ENCODE measurements at places on chromosomes 7 and 10. TPM values are rescaled to one million over a fixed set of nuclear protein-coding genes. Genes with fewer than 3 reads are reported as not detected.

Gene CYP2C9
- not detected for total RNA-seq

Gene PNLIP
- total RNA-seq: not detected

- no peak for DNase-seq
These were observed 53.8 kb downstream of the TASOR2 start for GRCh38 chr10:5738427-5738826.

GRCh38 chr10:60950300-60950699, 6.3 kb upstream of the RHOBTB1 start:
- no peak for DNase-seq

Gene TCTN3
- 16.1 TPM for total RNA-seq

- DNase-seq: no peak
These were observed 27.2 kb downstream of the IPMK start for GRCh38 chr10:58240531-58240930.

GRCh38 chr7:128387216-128388144, 22.3 kb downstream of the IMPDH1 start:
- peak; percentile 87 for DNase-seq

GRCh38 chr7:71362240-71362639, 230.3 kb downstream of the GALNT17 start:
- DNase-seq: no peak

DNA sequence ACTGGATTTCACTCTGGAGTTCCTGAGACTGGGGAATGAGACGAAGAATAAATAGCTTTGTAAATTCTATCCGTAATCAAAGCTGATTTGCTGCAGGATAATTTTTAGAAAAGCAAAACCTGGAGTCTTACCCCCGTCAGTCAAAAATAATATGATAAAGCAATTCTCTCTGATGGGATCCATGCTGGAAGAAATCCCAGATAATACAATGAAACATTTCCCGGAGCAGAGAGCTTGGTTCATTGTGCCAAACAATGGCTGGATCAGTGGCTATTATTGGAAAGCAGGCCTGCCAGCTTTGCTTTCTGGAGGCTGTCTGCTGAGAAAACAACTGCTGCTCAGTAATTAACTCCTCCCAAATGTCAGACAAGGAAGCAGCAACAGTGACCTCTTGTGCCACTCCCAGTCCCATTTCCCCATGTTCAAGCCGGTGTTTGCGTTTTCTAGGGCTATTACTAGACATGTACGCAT, 609.4 kb upstream of the PCDH15 start:
- peak; percentile 40 for DNase-seq

GRCh38 chr7:82985144-82985802, 177.4 kb downstream of the PCLO start:
- DNase-seq: no peak

DNA sequence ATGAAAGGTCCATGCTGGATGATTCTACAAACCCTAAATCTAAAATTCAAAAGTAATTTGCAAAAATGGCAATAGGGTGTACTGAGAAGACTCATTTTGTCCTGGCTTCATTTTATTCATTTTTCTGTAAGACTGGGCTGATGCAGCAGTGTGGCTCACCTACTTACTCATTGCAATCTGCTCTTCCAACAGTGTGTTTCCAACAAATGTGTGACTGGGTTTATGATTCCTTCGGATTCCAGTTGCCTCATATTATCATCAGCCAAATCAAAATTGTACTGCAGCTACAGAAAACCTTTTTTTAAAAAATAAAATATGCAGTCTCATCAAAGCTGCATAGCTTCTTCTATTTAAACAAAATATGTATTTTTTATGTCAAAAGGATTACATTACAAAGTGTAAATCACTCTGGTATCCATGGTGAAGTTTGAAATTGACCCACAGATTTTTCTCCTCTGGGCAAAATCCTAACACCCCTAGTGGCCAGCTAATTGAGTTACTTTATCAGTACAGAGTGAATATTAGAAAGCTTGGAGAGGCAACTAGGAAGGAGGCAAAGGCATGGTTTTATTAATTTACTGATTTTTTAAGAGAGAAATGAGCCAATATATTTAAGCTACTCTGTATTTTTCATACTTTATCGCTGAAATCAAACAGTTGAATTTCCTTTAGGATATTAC, 390.3 kb downstream of the MAGI2 start:
- DNase-seq: no peak

- no peak for DNase-seq
These were observed 303.1 kb upstream of the FZD1 start for GRCh38 chr7:90961037-90961725.

DNA sequence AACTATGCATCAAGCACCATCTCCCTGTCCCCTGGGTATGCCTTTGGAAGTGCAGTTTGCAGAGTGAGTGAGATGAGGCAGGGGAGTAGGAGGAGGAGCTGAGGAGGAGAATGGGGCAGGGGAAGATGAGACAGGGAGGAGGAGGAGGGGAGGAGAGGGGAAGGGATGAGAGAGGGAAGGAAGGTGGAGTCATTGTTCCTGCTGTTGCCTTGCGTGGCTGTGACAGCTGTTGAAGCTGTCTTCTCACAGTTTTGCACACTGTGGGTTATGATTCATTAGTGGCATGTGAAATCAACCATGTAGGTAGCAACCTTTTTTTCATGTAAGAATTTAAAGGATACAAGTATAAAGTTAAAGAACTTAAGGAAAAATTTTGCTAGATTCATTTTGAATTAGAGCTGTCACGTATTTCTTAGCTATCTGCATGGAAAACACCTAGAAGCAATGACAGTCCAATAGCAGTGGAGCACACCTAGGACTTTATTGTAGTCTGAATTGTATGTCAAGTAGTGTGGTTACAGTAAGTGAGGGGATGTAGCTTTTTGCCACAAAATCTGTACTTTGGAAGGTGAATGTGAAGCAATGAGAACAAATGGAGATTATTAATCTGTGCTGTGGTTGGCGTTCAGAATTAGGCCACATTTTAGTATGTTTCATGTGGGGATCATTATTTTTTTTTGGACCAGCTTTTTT, 21.7 kb downstream of the CCM2 start:
- no peak for DNase-seq

DNA sequence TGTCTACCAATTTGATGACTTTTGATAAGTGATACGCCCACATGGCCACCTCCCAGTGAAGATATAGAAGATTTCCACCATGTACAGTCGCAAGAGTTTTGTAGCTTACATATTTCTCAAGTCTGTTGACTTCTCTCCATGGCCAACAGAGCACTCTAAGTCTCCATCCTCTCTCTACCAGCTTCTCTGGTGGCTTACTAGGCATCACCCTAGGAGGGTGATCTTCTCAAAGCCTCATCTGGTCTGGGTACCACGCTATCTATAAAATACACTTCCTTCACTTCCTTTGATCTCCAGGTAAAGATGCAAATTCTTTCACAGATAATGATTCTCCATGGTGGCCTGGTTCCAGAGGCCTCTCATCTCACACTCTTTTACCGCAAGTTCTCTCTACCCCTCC, 49.9 kb downstream of the CALN1 start:
- DNase-seq: no peak

Gene GNAT3
- not detected for total RNA-seq

DNA sequence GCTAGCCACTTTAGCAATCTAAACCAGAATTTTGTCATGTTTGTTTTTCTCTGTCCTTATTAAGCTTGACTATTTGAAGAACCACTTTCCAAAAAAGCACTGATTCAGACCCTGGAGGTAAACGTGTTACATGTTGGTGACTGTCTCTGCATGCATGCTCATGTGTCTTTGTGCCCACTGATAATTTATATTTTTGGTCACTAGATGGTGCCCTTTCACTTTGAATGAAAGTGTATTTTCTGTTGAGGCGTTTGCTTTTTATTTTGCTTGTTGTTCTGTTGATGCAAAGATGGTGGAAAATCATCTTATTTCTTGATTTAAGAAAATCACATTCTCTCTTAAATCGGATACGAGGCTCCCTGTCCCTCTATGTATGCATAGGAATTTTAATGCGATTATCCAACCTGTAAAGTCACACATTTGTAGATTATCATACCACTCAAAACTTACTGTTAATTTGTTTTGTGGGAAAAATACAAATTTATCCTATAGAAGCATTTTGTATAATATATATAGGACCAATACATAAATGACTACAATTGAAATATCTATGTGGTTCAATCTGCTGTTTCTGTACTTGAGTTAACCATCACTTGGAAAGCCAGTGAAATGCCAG, 269.3 kb downstream of the BICC1 start:
- DNase-seq: no peak

- DNase-seq: no peak
These were observed 15.8 kb downstream of the NAPEPLD start for GRCh38 chr7:103132995-103133688.

Gene SSMEM1
- not detected for total RNA-seq

DNA sequence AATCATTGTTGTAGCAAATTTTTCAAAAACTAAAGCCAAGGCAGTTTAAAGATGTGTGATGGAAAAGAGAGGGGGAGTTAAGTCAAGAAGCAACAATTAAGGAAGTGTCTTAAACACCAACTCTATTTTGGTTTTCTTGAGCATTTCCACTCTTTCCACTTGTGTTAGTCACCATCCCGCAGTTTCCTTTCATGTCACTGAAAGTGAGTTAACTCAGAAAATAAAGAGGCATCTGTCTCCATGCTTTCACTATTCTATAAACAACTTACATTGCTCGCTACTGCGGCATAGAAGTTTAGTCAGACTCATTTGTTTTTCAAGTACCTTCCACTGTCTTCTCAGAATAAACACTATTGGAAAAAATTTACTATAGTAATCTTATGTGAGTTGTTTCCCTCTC, 284.9 kb upstream of the SEMA3D start:
- DNase-seq: no peak

DNA sequence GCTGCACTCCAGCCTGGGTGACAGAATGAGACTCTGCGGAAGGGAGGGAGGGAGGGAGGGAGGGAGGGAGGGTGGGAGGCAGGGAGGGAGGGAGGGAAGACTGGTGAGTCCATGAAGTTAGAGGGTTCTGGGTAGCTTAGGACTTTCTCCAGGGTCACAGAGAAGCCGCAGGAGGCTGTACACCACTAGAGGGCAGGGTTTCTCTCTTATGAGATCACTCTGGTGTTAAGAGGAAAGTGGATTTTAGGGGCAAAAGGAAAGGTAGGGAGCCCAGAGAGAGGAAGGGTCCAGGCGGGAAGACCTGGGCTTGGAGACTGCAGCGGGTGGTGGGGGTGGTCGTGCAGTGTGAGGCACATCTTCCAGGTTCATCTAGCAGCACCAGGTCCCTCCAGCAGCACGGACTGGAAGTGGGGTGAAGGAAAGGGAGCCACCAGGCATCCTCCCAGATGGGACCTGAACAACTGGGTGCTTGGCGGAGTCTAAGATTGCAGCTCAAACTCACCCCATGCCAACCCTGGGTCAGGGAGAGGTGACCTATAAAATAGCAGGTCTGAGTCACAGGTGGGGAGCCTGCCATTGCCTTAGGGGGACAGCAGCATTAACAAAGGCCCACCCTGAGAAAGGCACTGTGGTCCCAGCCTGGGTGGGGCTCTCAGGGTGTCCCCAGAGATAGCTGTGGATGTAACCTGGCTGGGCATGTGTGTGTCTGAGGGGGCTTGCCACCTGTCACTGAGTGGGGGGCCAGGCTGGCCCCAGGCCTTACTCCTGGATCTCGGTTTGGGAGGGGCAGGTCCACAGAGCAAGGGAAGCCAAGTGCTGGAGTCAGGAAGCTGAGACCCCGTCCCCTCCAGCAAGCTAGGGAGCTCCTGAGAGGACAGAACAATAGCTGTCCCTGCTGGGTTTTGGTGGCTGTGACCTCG, 48.5 kb upstream of the SLC29A3 start:
- DNase-seq: peak; percentile 82

- DNase-seq: no peak
These were observed 281.1 kb upstream of the MEOX2 start for GRCh38 chr7:15967551-15967950.

Gene FAM24B
- total RNA-seq: 1.1 TPM

DNA sequence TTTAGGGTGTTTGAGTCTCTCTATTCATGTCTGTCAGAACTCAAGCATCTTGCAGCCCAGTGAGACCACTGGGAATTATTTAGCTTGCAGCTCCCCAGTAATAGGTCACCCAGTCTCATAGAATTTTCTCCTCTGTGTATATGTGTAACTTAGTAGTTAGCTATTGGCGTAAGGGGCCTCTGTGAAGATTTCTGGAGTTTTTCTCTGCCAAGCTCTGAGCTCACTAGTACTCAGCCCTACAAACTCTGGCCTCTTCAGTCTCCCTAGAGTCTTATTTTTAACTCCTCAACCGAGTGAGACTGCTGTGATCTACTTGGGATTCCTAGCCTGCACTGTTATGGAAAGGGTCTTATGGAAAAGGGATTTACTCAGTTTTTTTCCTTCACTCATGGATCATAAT, 90.2 kb downstream of the PPP1R9A start:
- no peak for DNase-seq

GRCh38 chr10:75137533-75138438, 26.3 kb downstream of the SAMD8 start:
- DNase-seq: no peak

Gene LIPM
- total RNA-seq: not detected

GRCh38 chr7:19336836-19337383, 191.7 kb upstream of the FERD3L start:
- DNase-seq: no peak

DNA sequence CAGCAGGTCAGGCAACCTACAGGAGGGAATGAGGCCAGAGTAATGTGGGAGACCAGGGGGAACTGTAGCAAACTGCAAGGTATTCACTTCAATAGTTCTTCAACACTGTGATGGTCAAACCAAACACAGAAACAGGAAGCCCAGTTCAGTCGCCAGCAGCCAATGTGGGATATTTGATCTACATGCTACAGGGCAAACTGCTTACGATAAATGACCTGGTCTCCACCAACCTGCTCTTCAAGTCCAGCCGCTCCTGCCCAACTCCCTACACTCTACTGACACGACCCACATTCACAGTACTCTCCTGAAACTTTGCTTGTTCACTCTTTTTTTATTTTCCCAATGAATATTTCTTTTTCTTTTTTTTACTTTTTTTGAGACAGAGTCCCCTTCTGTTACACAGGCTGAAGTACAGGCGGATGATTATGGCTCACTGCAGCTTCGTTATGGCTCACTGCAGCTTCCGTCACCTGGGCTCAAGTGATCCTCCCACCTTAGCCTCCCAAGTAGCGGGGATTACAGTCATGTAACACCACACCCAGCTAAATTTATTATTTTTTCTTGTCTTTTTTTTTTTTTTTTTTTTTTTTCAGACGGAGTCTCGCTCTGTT, 42.1 kb downstream of the MDH2 start:
- DNase-seq: no peak

DNA sequence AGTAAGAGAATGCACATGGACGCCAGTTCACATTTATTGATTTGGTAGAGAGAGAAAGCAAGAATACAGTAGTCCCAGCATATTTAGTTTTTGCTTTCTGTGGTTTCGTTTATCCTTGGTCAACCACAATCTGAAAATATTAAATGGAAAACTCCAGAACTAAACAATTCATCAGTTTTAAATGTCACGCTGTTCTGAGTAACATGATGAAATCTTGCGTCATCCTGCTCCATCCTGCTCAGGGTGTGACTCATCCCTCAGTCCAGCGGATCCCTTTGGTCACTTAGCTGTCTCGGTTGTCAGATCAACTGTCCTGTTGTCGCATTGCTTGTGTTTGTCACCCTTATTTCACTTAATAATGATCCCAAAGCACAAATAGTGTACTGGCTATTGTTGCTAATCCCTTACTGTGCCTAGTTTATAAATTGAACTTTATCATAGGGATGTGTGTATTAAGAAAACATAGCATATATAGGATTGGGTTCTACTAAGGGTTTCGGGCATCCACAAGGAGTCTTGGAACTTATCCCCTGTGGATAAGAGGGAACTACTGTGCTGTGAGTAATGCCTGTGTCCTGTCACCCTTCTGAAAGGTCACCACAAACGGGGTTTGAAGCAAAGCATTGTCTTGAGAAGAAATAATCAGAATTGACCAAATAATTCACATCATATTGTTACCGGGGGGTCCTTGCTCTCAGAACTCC, 73.6 kb downstream of the OTUD1 start:
- no peak for DNase-seq

GRCh38 chr7:1554333-1555045, 1.5 kb downstream of the TMEM184A start:
- no peak for DNase-seq

All from right cardiac atrium (tissue), 5 donors.